ENCODE measurements at places on chromosomes 4 and X. TPM values are rescaled to one million over a fixed set of nuclear protein-coding genes. Genes with fewer than 3 reads are reported as not detected.

ATP1B4 gene
- polyA plus RNA-seq, result not detected

FGFBP2 gene
- 0.62 TPM for polyA plus RNA-seq

ADH7 gene
- not detected for polyA plus RNA-seq

DCAF8L2 gene
- 0.33 TPM for polyA plus RNA-seq

HMX1 gene
- polyA plus RNA-seq, result 0.20 TPM

DDX53 gene
- polyA plus RNA-seq, result 0.23 TPM

ESX1 gene
- not detected for polyA plus RNA-seq

PNMA6F gene
- not detected for polyA plus RNA-seq

GASK1B gene
- polyA plus RNA-seq, result 3.7 TPM

PLP2 gene
- 146 TPM for polyA plus RNA-seq

FAM9C gene
- 2.6 TPM for polyA plus RNA-seq

- no peaks in the 10 kb centered on the region for H3K36me3 ChIP-seq
- DNase-seq, result no peak
- H3K27ac ChIP-seq, result no peak overlapping the region
- no peaks in the 10 kb centered on the region for H3K27me3 ChIP-seq
- H3K4me1 ChIP-seq, result no peaks in the 10 kb centered on the region
Observed at GRCh38 chr4:19026281-19026680, 1004.7 kb upstream of the LCORL start.

GRCh38 chr4:100591161-100591876 lies 73.5 kb upstream of the EMCN start:
- no peak for DNase-seq
- H3K4me1 ChIP-seq, result peaks cover 17% of the 10 kb centered on the region
- H3K4me3 ChIP-seq, result no peak overlapping the region
- no peaks in the 10 kb centered on the region for H3K27me3 ChIP-seq
- no peaks in the 10 kb centered on the region for H3K36me3 ChIP-seq

DNA sequence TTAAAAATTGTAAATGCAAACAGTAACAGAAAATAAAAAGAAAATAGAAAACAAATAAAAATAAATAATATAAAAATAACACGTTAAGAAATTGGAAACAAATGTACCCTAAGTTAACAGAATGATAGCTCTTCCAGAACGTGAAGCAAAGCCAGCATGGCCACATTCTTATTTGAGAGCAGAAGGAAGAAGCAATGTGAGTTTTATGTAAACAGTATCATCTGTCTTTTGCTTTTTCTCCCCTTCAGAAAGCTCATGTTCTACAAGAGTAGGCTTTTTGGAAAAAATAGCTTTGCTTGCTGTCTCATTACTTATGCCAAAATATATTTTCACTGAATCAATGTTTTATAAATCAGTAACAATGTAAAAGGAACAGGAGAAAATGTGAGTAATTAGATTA lies 18.7 kb downstream of the NPY2R start:
- H3K4me1 ChIP-seq, result no peaks in the 10 kb centered on the region
- DNase-seq, result no peak
- no peaks in the 10 kb centered on the region for H3K36me3 ChIP-seq
- no peaks in the 10 kb centered on the region for H3K27me3 ChIP-seq
- H3K4me3 ChIP-seq, result no peak overlapping the region

DNA sequence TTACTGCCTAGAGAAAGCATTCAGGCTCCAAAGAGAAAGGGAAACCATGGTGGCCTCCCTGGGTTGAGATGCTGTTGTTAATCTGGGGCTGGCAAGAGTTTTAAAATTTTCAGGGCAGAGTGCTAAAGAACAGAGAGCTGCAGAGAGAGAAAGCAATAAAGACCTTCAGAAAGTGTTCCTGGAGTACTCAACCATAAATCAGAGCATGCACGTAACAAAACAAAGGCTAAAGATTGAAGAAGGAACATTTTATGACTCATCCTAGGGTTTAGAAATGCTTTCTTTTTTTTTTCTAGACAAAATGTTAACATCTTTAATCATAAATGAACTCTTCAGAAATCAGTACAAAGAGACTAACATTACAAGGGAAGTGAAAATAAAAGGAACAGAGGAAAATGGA lies 562.3 kb upstream of the NDST4 start:
- DNase-seq, result no peak
- no peaks in the 10 kb centered on the region for H3K36me3 ChIP-seq
- H3K27ac ChIP-seq, result no peak overlapping the region
- H3K4me3 ChIP-seq, result no peak overlapping the region
- no peaks in the 10 kb centered on the region for H3K4me1 ChIP-seq

GRCh38 chr4:132614682-132615081 lies 534.4 kb upstream of the PCDH10 start:
- no peak overlapping the region for H3K4me3 ChIP-seq
- H3K36me3 ChIP-seq, result no peaks in the 10 kb centered on the region
- H3K4me1 ChIP-seq, result no peaks in the 10 kb centered on the region
- DNase-seq, result no peak

GRCh38 chr4:138158746-138159297 lies 83.3 kb downstream of the SLC7A11 start:
- H3K4me1 ChIP-seq, result peaks cover 6% of the 10 kb centered on the region
- peak overlapping the region; percentile 35 for H3K27ac ChIP-seq
- DNase-seq, result no peak
- H3K36me3 ChIP-seq, result no peaks in the 10 kb centered on the region

GRCh38 chrX:108018656-108019381 lies 26.0 kb upstream of the VSIG1 start:
- H3K27ac ChIP-seq, result no peak overlapping the region
- no peaks in the 10 kb centered on the region for H3K36me3 ChIP-seq
- no peak overlapping the region for H3K4me3 ChIP-seq
- no peaks in the 10 kb centered on the region for H3K4me1 ChIP-seq
- H3K27me3 ChIP-seq, result no peaks in the 10 kb centered on the region

DNA sequence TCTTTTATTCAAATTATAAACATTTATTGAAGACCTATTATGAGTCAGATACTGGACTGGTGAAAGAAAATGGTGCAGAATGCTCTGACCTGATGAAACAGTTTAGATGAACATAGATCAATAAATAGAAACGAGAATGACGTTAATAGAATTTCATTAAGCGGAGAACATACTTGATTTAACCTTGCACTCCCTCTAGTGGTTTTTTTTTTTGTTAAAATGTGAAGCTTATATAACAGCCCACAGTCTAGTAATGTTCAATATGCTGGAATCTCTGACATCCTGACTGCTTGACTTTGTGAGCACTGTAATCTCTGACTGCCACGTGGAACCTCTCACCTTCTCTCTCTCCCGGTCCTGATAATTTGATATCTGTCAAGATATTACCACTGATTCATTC lies 32.3 kb downstream of the HDAC8 start:
- peak; percentile 42 for DNase-seq
- no peak overlapping the region for H3K27ac ChIP-seq
- H3K4me1 ChIP-seq, result no peaks in the 10 kb centered on the region
- H3K4me3 ChIP-seq, result no peak overlapping the region

DNA sequence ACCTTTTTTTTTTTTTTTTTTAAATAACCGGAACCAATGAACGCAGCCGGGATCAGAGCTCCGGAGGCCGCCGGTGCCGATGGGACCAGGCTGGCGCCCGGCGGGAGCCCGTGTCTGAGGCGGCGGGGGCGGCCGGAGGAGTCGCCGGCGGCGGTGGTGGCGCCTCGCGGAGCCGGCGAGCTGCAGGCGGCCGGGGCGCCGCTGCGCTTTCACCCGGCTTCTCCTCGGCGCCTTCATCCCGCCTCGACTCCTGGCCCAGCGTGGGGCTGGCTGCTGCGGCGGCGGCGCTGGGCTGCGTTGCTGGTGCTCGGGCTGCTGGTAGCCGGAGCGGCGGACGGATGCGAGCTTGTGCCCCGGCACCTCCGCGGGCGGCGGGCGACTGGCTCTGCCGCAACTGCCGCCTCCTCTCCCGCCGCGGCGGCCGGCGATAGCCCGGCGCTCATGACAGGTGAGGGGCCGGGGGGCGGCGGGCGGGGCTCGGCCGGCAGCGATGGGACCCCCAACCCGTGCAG lies 337 bp downstream of the STIM2 start:
- no peaks in the 10 kb centered on the region for H3K36me3 ChIP-seq
- peak overlapping the region; percentile 70 for H3K27ac ChIP-seq
- DNase-seq, result peak; percentile 68
- H3K4me3 ChIP-seq, result peak overlapping the region; percentile 84
- H3K27me3 ChIP-seq, result no peaks in the 10 kb centered on the region

GRCh38 chr4:108261026-108261425 lies 92.3 kb upstream of the LEF1 start:
- no peaks in the 10 kb centered on the region for H3K27me3 ChIP-seq
- H3K4me3 ChIP-seq, result no peak overlapping the region
- peak; percentile 3 for DNase-seq
- H3K36me3 ChIP-seq, result no peaks in the 10 kb centered on the region

- H3K36me3 ChIP-seq, result no peaks in the 10 kb centered on the region
- no peak overlapping the region for H3K27ac ChIP-seq
- H3K27me3 ChIP-seq, result no peaks in the 10 kb centered on the region
- H3K4me3 ChIP-seq, result no peak overlapping the region
Observed at GRCh38 chr4:117949621-117950020, 84.7 kb upstream of the NDST3 start.

DNA sequence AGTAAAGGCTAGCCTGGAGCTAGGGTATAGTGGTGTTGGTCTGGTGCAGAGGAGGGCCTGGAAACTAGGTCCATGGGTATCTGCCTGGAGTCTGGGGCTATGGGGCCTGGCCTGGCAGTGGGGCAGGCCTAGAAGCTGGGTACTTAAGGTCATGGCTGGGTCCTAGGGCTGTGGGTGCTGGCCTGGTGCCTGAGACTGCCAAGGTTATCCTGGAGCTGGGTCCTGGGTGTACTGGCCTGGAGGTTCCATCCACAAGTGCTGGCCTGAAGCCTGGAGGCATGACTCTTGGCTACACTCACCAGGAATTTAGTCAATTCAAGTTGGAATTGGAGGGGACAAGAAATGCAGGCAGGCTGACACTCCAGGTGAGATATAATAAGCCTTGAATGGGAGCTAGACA lies 108.4 kb upstream of the ZCCHC13 start:
- H3K36me3 ChIP-seq, result peaks cover 24% of the 10 kb centered on the region
- H3K27me3 ChIP-seq, result no peaks in the 10 kb centered on the region
- DNase-seq, result no peak
- no peaks in the 10 kb centered on the region for H3K4me1 ChIP-seq

- no peaks in the 10 kb centered on the region for H3K36me3 ChIP-seq
- 0 out of 2 replicates have a peak, but pooled peaks cover 10% of the 10 kb centered on the region for H3K27me3 ChIP-seq
- H3K4me3 ChIP-seq, result no peak overlapping the region
- no peaks in the 10 kb centered on the region for H3K4me1 ChIP-seq
- H3K27ac ChIP-seq, result no peak overlapping the region
Observed at GRCh38 chrX:110706446-110706845, 89.2 kb downstream of the CHRDL1 start.

- peaks cover 15% of the 10 kb centered on the region for H3K4me1 ChIP-seq
- H3K4me3 ChIP-seq, result peak within 1 kb of the TSS; percentile 56
- peak; percentile 86 for DNase-seq
- no peaks in the 10 kb centered on the region for H3K36me3 ChIP-seq
- no peaks in the 10 kb centered on the region for H3K27me3 ChIP-seq
Observed at GRCh38 chr4:151408630-151409469, at the start of gene FHIP1A. FHIP1A (plus strand) TSS chr4:151409176; CDS start chr4:151566260, 157,084 bp downstream.

GRCh38 chr4:38672074-38672396 lies 8.0 kb downstream of the KLF3 start:
- H3K27me3 ChIP-seq, result no peaks in the 10 kb centered on the region
- H3K4me3 ChIP-seq, result no peak overlapping the region
- DNase-seq, result no peak
- H3K4me1 ChIP-seq, result peaks cover 72% of the 10 kb centered on the region

- H3K36me3 ChIP-seq, result no peaks in the 10 kb centered on the region
- H3K27me3 ChIP-seq, result no peaks in the 10 kb centered on the region
- H3K27ac ChIP-seq, result peak overlapping the region; percentile 96
- peaks cover 8% of the 10 kb centered on the region for H3K4me1 ChIP-seq
Observed at GRCh38 chr4:112910109-112910736, 139.2 kb upstream of the ANK2 start.

- no peak overlapping the region for H3K27ac ChIP-seq
- no peaks in the 10 kb centered on the region for H3K27me3 ChIP-seq
- H3K36me3 ChIP-seq, result no peaks in the 10 kb centered on the region
- H3K4me1 ChIP-seq, result no peaks in the 10 kb centered on the region
- no peak for DNase-seq
- no peak overlapping the region for H3K4me3 ChIP-seq
Observed at GRCh38 chr4:89590128-89590527, 246.8 kb downstream of the SNCA start.

GRCh38 chrX:77396781-77397180 lies 50.4 kb upstream of the FGF16 start:
- H3K36me3 ChIP-seq, result no peaks in the 10 kb centered on the region
- no peak overlapping the region for H3K27ac ChIP-seq
- no peak for DNase-seq
- no peaks in the 10 kb centered on the region for H3K27me3 ChIP-seq
- H3K4me1 ChIP-seq, result no peaks in the 10 kb centered on the region

GRCh38 chr4:17587094-17587822 lies 10.3 kb downstream of the LAP3 start:
- peaks cover 69% of the 10 kb centered on the region for H3K36me3 ChIP-seq
- H3K27ac ChIP-seq, result no peak overlapping the region
- H3K4me3 ChIP-seq, result no peak overlapping the region
- no peaks in the 10 kb centered on the region for H3K4me1 ChIP-seq
- no peaks in the 10 kb centered on the region for H3K27me3 ChIP-seq
- no peak for DNase-seq

All from SK-N-SH (cell line).